ENCODE measurements at places on chromosomes 2 and 18. TPM values are rescaled to one million over a fixed set of nuclear protein-coding genes. Genes with fewer than 3 reads are reported as not detected.

DNA sequence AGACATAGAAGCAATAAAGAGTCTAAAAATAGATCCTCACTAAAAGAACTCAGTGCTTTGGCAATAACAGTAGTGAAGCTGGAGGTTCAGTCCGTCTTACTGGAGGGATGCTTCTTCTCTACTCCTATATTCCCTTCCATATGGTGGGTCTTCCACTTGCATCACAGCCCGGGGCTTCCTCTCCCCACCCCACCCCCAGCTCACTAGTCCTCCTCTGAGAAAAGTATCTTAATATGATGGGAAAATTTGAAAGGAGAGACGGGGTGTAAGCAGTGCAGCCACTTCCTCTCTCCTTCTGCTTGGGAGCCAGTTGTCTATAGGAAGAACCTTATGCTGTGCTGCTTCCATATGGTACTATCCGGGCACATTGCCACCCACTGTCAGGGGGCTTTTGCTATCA lies 57.2 kb upstream of the SPOPL start:
- no peak for DNase-seq

DNA sequence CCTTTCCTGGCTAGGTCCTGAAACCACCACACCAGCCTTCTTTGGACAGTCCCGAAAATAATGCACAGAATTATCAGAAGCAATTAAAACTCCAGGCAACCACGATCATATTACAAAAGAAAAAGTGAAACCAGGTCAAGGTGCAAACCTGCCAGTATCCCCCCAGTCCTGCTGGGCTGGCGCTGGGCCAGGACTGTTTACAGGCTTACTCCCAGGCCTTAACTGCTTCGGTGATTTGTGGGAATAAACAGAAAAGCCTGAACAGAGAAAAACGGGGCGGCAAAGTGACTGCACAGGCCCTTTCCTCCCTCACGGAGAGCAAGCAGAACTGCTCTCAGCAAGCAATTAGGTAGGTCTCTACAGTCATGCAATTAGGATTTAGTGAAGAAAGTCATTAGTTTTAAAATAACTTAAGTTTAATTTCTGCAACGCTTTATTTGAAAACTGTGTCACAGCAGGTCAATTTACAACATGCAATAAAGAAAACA lies 1.3 kb downstream of the HDAC4 start:
- DNase-seq = no peak

- no peak for DNase-seq
Observed at GRCh38 chr2:160934263-160934662, 226.0 kb upstream of the TANK start.

- DNase-seq = no peak
Observed at GRCh38 chr18:48095726-48096125, 165.3 kb upstream of the SMAD2 start.

GRCh38 chr2:219726916-219727315 lies 99.5 kb downstream of the SLC4A3 start:
- no peak for DNase-seq

DNA sequence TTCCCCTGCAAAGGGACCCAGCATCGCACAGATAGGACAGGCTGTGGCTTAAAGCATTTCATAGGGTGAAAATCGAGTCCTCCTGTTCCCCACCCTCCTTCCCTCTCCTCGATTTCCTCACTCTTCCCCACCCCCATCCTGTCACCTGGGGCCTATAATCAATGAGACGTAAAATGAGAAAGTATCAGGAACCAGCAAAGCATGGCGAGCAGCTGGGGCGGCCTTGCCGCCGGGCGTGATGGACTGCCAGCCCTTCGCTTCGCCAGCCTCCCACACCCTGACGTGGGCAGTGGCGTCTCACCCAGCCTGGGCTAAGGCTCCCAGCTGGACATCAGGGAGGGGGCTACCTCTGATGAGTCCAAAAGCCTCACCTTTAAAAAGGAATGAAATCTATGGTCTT lies 11.1 kb downstream of the SLC30A3 start:
- no peak for DNase-seq

GRCh38 chr2:81624825-81625224 lies 1320.3 kb upstream of the LRRTM1 start:
- DNase-seq = no peak

DNA sequence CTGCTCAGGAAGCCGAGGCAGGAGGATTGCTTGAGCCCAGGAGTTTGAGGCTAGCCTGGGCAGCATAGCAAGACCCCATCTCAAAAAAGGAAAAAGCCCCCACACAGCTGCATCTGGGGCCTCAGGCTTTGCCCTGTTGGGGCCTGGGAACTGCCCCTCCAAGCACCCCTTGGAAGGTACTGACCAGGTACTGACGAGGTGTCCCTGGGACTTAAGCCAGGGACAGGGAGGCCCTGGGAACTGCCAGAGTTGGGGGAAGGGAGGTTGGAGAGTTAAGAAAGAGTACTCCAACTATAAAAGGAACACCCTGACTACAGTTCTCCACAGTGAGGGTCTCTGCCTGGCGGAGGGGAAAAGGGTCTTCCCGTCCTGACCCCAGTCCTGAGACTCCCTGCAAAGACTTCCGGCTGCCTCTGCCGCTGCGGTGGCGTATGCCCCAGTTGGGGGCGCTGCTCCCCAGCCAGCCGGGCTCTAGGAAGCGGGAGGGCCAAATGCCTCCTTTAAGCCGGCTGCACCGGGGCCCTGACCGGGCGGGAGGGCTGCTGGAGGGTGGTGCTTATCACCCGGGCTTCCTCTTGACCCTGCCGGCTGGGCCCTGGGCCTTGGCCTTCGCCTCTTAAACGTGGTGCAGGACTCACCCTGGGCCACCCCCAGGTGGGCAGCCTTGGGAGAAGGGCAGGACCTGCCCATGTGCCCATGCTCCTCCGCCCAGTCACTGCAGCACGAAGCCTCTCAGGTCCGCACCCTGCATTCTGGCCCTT lies 12.8 kb downstream of the SLC30A3 start:
- no peak for DNase-seq

DNA sequence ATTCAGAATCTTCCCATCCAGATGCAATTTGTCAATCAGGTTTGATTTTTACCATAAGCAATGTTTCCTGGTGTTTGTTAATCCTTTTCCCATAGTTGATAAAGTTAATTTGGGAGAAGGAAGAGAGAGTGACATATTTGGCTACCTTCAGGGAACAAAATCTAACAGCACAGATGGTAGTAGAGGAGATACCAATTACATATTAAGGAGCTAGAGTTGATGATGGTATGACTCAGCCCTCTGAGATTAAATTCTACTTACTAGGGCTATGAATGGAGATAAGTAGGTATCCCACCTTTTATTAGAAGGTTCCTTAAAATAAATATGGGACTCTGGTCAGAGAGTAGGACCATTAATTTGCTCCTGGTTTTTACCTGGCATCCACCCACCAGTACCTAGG lies 139.7 kb downstream of the EHBP1 start:
- DNase-seq = no peak

DNA sequence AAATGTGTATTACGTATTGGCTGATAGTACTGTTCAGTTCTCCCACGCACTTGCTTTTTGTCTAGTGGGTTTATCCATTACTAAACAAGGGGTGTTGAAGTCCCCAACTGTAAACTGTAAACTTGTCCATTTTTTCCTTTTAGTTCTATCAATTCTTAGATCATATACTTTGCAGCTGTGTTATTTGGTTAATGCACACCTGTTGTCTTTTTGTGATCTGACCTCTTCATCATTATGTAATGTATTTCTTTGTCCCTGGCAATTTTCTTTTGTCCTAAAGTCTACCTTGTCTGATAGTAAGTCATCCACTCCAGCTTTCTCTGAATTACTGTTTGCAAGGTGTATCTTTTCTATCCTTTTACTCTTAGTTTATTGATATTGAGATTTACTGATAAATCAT lies 21.9 kb downstream of the MCEE start:
- no peak for DNase-seq

GRCh38 chr2:200968162-200968561 lies 4.7 kb upstream of the ORC2 start:
- no peak for DNase-seq

DNA sequence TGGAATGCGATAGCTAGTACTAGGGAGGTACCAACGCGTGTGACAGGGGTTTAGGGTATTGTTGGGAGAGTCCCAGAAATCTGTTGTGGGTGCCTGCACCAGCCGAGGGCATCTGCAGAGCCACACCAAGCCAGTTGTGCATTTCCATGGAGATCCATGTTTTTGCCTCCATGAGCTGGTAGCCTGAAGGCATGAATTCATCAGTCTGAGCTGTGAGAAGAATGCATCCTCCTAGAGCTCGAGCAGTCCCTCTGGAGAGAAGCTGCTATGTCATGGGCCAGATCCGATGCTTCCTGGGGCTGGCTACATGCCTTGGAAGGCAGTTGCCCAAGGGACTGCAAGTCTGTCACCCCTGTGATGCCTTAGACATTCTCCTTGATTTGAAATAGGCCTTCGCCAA lies 57.9 kb downstream of the LIPG start:
- no peak for DNase-seq

- no peak for DNase-seq
Observed at GRCh38 chr2:204172145-204172600, 235.6 kb downstream of the ICOS start.

GRCh38 chr2:44548221-44549098 lies 186.7 kb downstream of the CAMKMT start:
- DNase-seq = no peak

- no peak for DNase-seq
Observed at GRCh38 chr2:172211512-172211911, 108.8 kb upstream of the DLX2 start.

- no peak for DNase-seq
Observed at GRCh38 chr2:196380098-196380497, 208.7 kb upstream of the STK17B start.

PTGR3 gene
- 11.8 TPM for total RNA-seq

CFAP210 gene
- not detected for total RNA-seq

MITD1 gene
- 46.0 TPM for total RNA-seq

NLRC4 gene
- total RNA-seq = not detected

TCF23 gene
- total RNA-seq = not detected

LAMA1 gene
- 29.5 TPM for total RNA-seq

STAT4 gene
- 1.1 TPM for total RNA-seq

PSMA8 gene
- total RNA-seq = not detected

ALK gene
- not detected for total RNA-seq
